ENCODE measurements at places on chromosomes 1 and 21. TPM values are rescaled to one million over a fixed set of nuclear protein-coding genes. Genes with fewer than 3 reads are reported as not detected.

TDRD10 gene
- total RNA-seq: not detected

VWA5B1 gene
- total RNA-seq: not detected

CYP4A11 gene
- not detected for total RNA-seq

MSH4 gene
- total RNA-seq: 0.39 TPM

DNA sequence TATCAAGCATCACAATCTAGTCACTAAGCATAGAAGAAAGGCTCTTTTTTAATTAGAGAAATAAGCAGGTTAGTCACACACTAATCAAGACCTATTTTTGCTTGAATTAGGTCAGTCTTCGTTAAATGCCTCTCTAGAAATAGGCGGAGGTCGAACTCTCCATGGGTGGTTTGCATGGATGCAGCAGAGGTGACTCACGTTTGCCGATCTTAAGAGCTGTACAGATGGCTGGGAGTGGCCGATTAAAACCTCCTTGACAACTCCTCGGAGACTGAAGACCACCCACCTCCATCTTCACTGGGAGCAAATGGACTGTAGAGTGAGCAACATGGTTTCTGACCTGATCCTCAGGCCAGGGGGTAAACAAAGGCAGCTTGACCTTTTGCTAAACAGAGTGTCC, 249.3 kb downstream of the ZNF648 start:
- H3K4me3 ChIP-seq: no peak overlapping the region
- no peak for DNase-seq
- H3K27me3 ChIP-seq: peaks cover 4% of the 10 kb centered on the region
- no peak overlapping the region for H3K27ac ChIP-seq

GRCh38 chr21:46307625-46308024, 16.0 kb downstream of the C21orf58 start:
- H3K4me3 ChIP-seq: no peak overlapping the region
- DNase-seq: no peak
- no peaks in the 10 kb centered on the region for H3K27me3 ChIP-seq
- no peaks in the 10 kb centered on the region for H3K4me1 ChIP-seq

DNA sequence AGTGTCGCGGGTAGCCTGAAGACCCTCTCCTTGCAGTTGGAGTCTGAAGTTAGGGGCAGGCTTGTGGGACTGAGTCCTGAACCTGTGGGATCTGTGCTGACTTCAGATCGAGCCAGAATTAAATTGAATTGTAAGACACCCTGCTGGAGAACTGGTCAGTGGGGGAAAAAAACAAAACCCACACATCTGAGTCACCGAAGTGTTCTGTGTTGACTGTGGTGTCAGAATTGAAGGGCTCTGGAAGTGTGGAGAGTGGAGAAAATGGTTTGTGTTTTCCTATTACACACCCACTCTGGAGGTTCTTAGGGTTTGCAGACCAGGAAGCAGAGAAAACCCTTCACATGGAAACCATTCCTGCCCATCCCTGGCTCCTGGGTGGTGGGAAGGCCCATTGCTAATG, 209.5 kb upstream of the GALNT2 start:
- DNase-seq: no peak
- peaks cover 14% of the 10 kb centered on the region for H3K4me1 ChIP-seq
- no peak overlapping the region for H3K4me3 ChIP-seq
- H3K36me3 ChIP-seq: no peaks in the 10 kb centered on the region
- H3K27ac ChIP-seq: no peak overlapping the region
- H3K27me3 ChIP-seq: no peaks in the 10 kb centered on the region

DNA sequence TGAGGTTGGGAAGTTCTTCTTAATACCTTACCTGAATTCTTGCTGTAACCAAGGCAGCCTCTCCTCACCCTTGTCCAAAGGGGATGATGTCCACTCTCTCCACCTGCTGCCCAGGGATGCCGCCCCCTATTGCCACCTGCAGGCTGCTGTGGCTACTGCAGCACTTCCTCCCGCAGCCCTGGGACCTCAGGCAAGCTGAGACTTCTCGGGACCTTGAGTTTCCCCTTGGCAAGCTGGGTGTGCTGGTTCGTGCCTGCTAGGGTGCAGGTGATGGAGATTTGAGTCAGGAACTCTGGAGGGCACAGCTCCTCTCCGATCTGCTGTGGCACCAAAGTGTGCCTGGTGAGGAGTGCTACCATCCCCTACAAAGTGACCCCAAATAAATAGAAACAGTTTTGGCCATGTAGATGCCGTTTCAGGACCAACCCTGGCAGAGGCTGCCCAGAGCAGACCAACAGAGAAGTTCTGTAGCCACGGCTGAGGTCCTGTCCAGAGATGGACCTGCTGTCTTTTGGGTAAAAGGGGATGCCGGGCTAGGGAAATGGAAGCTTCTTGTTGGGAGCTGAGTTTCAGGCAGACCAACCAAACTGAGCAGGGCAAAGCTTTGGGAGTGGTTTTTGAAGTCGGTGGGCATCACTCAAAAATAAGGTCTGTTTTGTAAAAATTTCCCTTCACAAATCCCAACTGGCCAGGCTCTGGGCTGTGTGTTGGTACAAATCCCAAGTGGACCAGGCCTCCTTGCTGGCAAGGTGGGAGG, 31.7 kb downstream of the RUNX3 start:
- H3K27ac ChIP-seq: no peak overlapping the region
- peaks cover 28% of the 10 kb centered on the region for H3K36me3 ChIP-seq
- peak overlapping the region; percentile 43 for H3K4me3 ChIP-seq
- H3K27me3 ChIP-seq: no peaks in the 10 kb centered on the region
- peaks cover 17% of the 10 kb centered on the region for H3K4me1 ChIP-seq

- peaks cover 12% of the 10 kb centered on the region for H3K4me1 ChIP-seq
- H3K36me3 ChIP-seq: no peaks in the 10 kb centered on the region
- no peak overlapping the region for H3K27ac ChIP-seq
- H3K4me3 ChIP-seq: no peak overlapping the region
These were observed 356.4 kb upstream of the PLXNA2 start for GRCh38 chr1:208600456-208601190.

- no peaks in the 10 kb centered on the region for H3K36me3 ChIP-seq
- no peak for DNase-seq
- H3K4me3 ChIP-seq: no peak overlapping the region
- H3K4me1 ChIP-seq: no peaks in the 10 kb centered on the region
- H3K27ac ChIP-seq: no peak overlapping the region
These were observed 26.8 kb upstream of the CNN3 start for GRCh38 chr1:94953746-94954145.

- DNase-seq: no peak
- no peaks in the 10 kb centered on the region for H3K27me3 ChIP-seq
- H3K4me3 ChIP-seq: no peak overlapping the region
These were observed 276.0 kb downstream of the RWDD3 start for GRCh38 chr1:95509989-95510388.

GRCh38 chr1:67503974-67504373, 73.8 kb upstream of the SERBP1 start:
- H3K27ac ChIP-seq: no peak overlapping the region
- no peak for DNase-seq
- no peak overlapping the region for H3K4me3 ChIP-seq
- no peaks in the 10 kb centered on the region for H3K36me3 ChIP-seq
- H3K4me1 ChIP-seq: peaks cover 7% of the 10 kb centered on the region
- H3K27me3 ChIP-seq: peaks cover 1% of the 10 kb centered on the region

GRCh38 chr1:175317779-175318178, 125.2 kb upstream of the KIAA0040 start:
- peaks cover 12% of the 10 kb centered on the region for H3K4me1 ChIP-seq
- H3K36me3 ChIP-seq: no peaks in the 10 kb centered on the region
- H3K27me3 ChIP-seq: peaks cover 2% of the 10 kb centered on the region
- no peak for DNase-seq

GRCh38 chr1:81305997-81306452, 494.7 kb upstream of the ADGRL2 start:
- no peak overlapping the region for H3K27ac ChIP-seq
- no peaks in the 10 kb centered on the region for H3K36me3 ChIP-seq
- peaks cover 4% of the 10 kb centered on the region for H3K27me3 ChIP-seq
